ENCODE measurements at places on chromosomes 3 and 15.
A peak's percentile ranks its signal among the peaks of the same experiment; 100 is the strongest.

GRCh38 chr3:197256836-197257444 lies 41.5 kb downstream of the DLG1 start:
- no peak for DNase-seq

DNA sequence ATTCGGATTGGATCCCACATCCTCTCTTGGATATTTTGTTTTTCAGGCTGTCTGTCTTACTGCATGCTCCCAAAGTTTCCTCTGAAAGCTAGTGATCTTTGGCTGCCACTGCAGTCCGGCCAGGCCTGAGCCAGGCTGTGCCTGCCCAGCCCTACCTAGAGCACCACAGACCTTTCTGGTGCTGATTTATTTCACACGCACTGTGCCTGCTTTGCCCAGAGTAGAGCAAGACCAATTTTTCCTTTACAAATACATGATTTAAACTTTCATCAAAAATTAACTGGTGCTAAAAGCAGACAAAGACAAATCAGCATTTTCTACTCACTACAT lies 28.0 kb upstream of the NDUFB4 start:
- no peak for DNase-seq

GRCh38 chr3:4988983-4989834 lies 10.0 kb downstream of the BHLHE40 start:
- no peak for DNase-seq

DNA sequence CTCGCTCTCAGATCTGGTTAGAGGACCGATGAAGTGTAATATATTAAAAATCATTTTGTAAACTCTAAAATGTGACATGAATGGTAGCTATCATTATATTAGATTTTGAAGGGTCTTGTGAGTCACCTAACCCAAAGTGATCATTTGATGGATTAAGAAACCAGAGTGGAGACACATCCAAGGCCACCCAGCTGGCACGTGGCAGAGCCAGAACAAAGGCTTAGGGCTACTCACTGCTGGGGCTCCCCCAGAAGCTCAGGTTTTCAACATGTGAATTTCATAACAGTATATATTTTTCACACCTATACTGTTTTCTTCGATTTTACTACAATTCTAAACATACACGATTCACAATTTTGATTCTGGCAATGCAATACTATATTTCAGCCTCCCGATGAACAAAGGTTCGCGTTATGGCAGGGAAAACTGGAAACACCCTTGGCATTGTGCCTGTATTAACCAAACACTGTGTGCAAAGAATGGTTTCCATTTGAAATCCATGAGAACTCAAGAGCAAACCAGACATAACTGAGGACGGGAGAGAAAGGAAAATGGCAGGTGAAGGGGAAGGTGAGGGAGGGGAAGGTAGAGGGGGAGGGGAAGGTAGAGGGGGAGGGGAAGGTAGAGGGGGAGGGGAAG lies 88.9 kb downstream of the ADAMTS17 start:
- no peak for DNase-seq

DNA sequence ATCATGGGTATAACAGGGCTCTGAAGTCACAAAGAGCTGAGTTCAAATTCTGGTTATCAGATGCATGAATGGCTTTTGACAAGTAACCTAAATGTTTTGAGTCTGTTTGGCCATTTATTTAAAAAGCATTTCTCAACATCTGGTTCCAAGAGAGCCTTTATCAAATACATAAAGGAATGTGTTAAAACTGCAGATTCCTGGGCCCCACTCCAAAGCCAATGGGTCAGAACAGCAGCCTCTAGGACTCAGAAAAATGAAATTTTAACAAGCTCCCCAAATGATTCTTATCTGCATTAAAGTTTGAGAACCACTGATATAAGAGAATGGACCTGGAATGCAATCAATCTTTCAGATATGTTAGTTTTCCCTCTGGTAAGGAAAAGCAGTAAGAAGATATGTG lies 3.4 kb downstream of the B4GALT4 start:
- no peak for DNase-seq

GRCh38 chr3:13379201-13379830 lies 40.8 kb downstream of the NUP210 start:
- peak; percentile 95 for DNase-seq

GRCh38 chr15:67100801-67101581 lies 35.6 kb downstream of the SMAD3 start:
- DNase-seq = no peak

- DNase-seq = no peak
Observed at GRCh38 chr15:85097725-85098124, 116.1 kb downstream of the PDE8A start.

DNA sequence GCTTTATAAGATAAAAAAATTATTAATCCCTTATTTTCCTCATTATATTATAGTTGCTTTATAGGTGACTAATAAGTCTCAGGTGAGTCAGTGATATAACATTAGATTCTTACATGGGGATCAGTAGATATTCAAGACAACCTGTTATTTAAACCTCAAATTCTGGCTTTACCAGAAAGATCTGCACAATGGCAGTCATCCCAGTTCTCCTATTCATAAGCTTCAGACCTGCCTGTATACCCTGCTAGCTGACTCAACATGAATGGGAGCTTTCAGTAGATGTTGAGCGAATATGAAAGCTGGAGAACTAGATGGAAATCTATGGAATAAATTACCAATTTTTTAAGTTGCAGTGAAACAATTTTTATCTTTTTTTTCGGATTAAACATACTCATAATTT lies 20.5 kb upstream of the CCDC54 start:
- DNase-seq = no peak

DNA sequence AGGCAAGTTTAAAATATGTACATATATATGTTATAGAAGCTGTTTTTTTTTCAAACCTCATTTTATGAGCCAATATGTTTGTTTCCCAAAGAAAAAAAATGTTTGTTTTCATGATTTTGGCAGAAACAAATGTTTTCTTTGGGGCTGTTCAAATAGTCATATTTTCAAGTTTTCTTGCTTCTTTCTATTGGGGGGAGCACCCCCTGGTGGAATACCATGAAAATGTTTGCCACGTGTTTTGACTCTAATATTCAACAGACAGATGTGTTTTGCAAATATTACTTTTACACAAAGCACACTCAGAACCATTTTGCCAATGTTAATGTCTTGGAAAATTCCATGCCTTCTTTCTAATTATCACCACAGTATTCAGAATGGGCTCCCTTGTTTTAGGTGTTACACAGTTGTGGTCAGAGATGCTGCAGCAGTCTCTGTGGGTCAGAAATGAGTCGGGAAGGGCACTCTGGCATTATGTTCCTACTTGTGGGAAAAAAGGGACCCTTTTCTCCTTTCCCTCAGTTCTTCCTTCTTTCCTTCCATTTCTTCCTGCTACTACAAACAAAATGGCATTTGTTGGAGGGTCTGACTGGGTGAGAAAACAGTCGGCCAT lies 817.0 kb downstream of the TUSC7 start:
- peak; percentile 9 for DNase-seq

DNA sequence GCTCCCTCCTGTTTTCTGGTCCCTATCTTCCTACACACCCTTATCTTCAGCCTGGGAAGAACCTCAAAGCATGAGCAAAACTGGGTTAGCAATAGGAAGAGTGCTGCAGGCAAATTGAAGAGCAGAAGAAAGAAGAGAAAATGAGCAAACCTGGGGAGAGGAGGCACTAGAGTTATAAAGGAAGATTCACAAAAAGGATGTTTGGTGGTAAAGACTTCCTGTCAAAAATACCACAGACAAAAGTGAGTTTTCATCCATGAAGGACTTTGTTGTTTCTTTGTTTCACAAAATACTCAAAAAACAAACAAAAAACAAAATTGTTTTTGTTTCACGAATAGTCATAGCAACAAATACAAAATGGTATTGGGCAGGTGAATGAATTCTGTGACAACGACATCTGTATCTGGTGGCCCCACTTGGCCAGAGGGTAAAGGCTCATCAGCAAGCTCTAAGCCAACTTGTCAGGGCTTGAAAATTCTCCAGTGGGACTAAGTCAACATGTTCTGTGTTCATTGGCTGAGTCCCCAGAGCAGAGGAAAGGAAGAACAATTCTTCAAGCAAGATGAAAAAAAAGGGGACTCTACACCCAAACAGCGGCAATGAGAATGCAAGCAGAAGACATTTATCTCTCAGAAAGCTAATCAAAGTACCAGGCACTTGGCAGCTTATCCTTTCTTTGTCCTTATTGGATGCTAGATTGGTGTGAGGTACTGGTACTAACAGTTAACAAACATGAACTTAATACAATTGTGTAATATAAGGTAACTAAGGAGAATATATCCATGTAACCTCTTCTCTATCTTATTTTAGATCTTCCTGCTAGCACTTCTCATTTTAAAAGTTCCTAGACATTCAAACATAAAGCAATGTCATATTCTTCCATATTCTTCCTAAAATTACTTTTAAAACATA lies 9.7 kb downstream of the ATP8B4 start:
- DNase-seq = peak; percentile 13

GRCh38 chr3:8546609-8547008 lies 45.0 kb downstream of the LMCD1 start:
- DNase-seq = no peak

- no peak for DNase-seq
Observed at GRCh38 chr15:62933386-62933785, 109.2 kb upstream of the TPM1 start.

- no peak for DNase-seq
Observed at GRCh38 chr15:50050986-50051743, 67.9 kb downstream of the ATP8B4 start.

- DNase-seq = no peak
Observed at GRCh38 chr15:31228011-31228484, 98.6 kb upstream of the KLF13 start.

DNA sequence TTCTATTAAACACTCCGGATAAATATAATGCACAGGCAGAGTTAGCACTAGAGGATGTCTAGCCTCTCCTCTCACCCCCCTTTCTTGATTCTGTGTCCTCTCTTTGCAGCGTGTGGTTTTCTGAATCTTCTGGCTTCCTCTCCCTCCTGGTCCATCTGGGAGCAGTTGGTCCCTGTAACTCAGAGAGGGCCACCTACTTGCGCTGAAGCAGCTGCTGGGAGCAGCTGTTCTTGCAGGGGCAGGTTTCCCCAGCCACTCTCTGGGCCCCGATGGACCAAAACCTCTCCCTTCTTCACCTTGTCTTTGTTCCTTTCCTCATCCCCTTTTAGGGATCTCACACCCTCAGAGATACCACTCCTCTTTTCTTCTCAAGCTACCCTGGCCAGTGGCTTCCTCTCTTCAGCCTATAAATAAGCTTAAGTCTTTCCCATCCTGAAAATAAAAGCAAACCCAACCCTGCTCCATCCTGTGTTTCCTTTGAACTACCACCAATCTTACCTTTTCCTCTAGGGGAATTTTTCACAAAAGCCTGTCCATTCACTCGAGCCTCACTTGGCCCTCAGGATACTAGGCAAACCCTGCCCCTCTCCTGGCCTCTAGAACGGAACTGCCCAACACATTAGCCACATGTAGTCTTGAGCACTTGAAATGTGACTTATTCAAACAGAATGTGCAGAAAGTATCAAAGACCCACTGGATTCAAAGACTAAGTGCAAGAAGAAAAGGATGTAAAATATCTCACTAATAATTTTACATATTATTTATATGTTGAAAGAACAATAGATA lies 59.7 kb downstream of the STARD5 start:
- no peak for DNase-seq

GRCh38 chr3:56694867-56695683 lies 12.0 kb upstream of the TASOR start:
- no peak for DNase-seq

DNA sequence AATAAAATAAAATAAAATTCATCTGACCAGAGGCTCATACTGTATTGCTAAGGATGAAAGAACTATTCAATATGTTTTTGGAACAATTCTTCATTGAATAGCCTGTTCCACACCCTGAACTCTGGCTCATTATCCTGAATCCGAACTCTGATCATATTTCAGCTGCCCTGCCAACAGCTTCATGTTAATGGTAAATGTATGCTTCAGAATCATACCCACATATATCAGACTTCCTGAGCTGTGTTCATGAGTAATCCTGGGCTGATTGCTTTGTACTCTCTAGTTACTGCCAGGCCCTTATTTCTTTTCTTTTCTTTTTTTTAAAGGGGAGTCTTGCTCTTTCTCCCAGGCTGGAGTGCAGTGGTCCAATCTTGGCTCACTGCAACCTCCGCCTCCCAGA lies 11.8 kb downstream of the INO80 start:
- no peak for DNase-seq

DNA sequence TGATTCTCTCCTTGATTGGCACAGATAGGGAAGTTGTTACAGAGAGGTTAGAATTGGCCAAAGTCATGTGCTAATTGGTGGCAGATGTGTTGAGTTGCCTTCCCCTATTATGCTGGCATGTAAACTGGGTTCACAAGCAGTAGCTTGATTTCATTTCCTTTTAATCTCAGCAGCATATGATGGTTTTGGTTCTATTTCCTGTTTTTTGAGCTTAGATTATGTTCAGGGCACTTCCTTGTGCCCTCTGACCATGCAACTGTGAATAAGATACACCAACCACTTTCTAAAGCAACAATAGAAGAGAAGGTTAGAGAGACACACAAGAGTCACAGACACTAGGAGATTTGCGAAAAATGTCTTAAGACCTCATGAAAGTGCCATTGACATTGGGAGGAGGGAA lies 16.5 kb downstream of the HPS3 start:
- DNase-seq = no peak

- no peak for DNase-seq
Observed at GRCh38 chr3:158625881-158626280, 18.4 kb upstream of the GFM1 start.

DNA sequence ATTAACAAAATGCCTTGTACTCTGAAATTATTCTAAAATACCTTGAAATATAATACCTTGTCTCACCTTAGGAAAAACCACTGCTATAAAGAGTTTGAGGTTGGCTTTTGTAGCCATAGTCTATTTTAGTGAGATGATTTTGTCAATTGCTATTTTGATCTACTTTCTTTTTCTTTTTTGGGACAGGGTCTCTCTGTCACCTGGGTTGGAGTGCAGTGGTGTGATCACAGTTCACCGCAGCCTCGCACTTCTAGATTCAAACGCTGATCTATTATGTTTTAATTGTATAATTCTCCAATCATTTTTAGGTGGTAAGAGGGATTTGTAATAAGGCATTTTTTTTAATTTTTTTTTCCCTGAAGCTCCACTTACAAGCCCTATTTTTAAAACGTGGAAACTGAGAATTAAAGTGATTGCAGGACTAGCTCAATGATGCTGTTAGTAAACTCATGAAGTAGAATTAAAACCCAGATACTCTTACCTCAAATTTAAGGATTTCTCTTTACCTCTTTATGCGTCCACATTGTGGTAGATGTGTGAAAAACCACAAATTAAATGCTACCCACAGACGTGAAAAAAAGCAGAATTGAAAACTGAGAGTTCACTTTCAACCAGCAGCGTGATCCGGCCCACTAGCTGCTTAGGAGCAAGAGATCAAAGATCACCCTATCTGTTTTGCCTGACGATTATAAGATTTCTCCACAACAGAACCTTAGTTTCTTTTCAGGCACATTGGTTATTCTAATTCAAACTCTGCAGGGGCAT lies 384.2 kb downstream of the CGGBP1 start:
- DNase-seq = no peak

GRCh38 chr15:69412274-69412673 lies 1.9 kb upstream of the KIF23 start:
- DNase-seq = no peak

- DNase-seq = no peak
Observed at GRCh38 chr3:49119036-49119435, 1.6 kb downstream of the USP19 start.
